Kidney glomerular epithelial cell (primary cell): ENCODE measurements at places on chromosomes 6 and 20.

DNA sequence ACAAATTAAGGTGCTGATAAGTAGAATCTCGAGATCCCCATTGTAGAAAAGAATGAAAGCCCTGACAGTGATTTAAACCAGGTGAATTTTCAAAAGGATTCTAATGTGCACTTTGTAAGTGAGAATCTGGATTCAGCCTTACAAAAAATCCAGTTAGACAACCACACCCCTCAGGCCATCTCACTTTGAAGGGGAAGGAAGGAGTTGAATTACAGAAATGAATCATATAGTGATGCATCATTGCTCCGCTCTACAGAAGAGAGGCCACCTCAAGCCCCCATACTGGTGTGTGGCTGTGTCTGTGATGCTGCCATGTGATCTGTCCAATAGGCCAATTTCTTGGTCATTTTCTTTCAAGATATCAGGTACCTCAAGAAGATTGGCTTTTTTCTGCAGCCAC, 85.5 kb upstream of the NT5E start:
- no peak for DNase-seq

DNA sequence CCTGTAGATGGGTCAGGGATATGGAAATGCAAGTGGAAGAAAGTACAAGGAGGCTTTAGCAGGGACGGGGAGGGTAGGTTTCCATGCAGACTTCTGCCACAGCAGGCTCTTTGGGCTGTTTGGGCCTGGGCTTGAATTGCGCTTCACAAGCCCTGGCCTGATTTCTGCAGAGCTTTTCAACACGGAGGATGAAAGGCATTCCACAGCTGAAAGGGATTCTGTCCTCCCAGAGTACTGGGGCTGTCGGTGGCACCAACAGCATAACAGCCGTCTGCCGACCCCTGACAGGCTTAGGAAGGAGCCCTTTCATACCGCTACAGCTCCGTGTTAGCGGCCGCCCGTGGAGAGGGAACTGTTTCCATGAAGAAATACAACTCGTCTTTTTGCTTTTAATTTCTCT, 22.9 kb upstream of the TBC1D7 start:
- DNase-seq = no peak

- no peak for DNase-seq
Measured at GRCh38 chr20:22471156-22471836, 113.1 kb downstream of the FOXA2 start.

DNA sequence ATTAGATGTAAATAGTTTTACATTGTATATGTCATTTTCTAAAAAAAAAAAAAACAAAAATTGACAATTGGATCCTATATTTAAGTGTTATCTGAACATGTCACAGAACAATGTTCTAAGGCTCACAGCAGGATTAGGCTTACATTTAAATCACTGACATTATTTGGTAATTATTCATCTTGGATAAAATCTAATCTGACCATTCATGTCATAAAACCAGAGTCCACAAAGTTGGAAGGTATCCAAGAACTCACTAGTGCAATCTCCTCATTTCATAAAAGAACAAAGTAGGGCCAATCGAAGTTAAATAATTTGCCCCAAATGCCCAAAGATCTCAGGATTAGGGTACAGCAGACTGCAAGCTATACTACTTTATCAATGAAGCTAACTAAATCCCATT, 73.0 kb downstream of the PDSS2 start:
- no peak for DNase-seq

- peak; percentile 90 for DNase-seq
Measured at GRCh38 chr6:111973118-111973761, 80.7 kb upstream of the CCN6 start.

DNA sequence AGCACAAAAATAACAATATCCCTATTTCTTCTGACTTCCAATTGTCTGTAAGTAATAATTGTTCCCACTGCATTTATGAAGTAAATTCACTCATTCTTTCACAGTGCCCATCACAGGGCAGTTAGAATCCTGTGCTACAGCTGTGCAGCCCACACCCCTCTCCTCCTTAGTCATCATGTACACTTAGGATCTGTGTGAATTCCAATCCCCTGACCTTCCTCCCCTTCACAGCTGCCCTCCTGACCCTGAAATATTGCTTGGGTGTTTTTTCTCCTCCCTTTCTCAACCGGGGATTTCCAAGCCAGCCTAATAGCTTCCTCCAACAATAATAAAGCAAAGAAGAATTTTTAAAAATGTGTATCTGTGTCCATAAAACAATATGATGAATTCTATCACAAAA, 91.5 kb upstream of the BEND6 start:
- DNase-seq = peak; percentile 60

DNA sequence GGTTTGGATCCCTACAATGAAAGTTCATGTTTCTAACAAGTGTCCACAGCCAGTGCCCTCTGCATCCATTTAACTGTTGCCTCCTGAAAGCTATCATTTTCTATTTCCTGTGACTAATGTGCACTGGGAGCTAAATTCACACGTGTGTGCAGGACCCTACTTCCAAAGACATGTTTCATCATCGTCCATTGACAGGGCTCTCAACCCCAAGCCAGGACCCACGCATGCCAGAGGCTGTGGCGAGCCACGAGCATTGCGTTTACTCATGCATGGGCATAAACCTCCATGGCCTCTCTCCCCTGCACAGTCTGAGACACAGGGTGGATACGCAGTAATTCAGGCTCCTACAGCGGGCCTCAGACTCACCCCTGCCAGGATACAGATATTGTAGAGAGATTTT, 153.2 kb downstream of the MAFB start:
- no peak for DNase-seq

GRCh38 chr6:37021356-37022129, 16.1 kb downstream of the FGD2 start:
- DNase-seq = no peak

- peak; percentile 77 for DNase-seq
Measured at GRCh38 chr6:31541059-31541657, 645 bp downstream of the DDX39B start.

- DNase-seq = peak; percentile 89
Measured at GRCh38 chr6:49556429-49556837, 6.0 kb downstream of the C6orf141 start.

DNA sequence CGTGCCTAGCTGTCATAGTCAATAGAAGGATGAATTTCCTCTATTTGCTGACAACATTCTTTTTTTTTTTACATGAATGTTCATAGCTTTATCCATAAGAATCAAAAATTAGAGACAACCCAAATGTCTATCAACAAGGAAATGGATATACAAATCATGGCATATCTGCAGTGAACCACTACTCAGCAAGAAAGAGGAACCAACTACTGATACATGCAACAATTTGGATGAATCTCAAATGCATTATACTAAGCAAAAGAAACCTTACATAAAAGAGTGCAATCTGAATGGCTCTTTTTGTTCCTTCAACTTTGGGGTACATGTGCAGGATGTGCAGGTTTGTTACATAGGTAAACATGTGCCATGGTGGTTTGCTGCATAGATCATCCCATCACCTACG, 17.7 kb upstream of the MCM9 start:
- no peak for DNase-seq

DNA sequence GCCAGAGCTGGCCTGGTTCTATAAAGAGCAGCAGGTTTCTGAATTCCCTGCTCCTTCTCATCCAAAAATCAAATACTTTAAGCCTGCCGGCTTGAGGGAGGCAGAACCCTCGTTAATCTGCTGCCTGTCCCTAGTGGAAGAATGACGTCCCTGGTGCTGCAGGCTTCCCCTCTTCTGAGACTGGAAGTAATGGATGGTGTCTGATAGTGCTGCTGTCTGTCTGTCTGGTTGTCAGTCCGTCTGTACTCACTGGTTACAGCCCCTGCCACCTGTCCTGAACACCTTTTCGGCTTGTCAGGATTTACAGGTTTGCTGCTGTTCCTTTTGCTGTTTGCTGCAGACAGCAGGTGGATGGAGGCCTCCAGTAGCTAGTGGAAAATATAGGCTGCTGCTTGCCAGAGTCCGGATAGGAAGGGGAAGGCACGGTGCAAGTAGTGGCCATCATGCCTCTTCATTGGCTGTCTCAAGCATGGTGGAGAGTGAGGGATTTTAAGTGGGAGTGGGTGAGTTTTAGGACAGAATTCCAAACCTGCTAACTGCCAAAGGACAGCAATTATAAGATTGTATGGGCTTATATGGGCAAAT, 2.5 kb downstream of the RIMS1 start:
- no peak for DNase-seq

DNA sequence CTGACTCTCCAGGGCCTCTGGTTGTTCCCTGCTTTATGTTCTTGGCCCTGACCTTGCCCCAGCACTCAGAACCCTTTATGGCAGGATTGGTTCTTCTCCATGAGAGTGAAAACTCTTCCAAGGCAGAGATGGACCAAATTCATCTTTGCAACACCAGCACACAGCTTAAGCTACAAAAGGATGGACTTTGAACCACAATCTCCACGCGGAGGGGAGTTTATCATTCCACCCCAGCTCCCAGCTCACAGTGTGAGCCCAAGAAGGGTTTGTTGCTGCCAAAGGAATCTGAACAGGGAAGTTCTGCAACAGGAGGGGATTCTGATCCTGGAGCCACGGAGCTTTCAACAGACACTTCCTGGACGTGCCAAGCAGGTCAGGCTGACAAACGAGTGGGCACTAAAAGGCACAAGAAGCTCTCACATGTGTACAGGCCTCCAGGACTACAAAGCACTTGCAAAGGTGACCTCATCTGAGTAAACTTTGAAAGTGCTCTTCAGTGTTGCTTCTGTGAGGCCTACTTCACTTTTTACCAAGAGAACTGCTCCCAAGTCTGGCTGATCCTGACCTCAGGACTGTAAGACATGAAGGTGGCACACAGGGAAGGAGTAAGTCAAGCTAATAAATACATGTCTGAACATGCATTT, 8.9 kb downstream of the FITM2 start:
- DNase-seq = no peak
